Pancreas (tissue), 10 donors: ENCODE measurements at places on chromosomes 3 and 15. TPM values are rescaled to one million over a fixed set of nuclear protein-coding genes. Genes with fewer than 3 reads are reported as not detected.

CLRN1 gene
- total RNA-seq: not detected

CTXN2 gene
- total RNA-seq: not detected

ATP8B4 gene
- 5.3 TPM for total RNA-seq

TM4SF4 gene
- total RNA-seq: 48.9 TPM

SEMA3F gene
- 7.7 TPM for total RNA-seq

CA12 gene
- total RNA-seq: 24.6 TPM

SLC2A2 gene
- total RNA-seq: 3.0 TPM

FAM3D gene
- 0.32 TPM for total RNA-seq

GMNC gene
- 0.09 TPM for total RNA-seq

ST6GAL1 gene
- total RNA-seq: 5.9 TPM

ASB14 gene
- total RNA-seq: not detected

TIMP4 gene
- total RNA-seq: 4.6 TPM

ZNF385D gene
- total RNA-seq: 0.65 TPM

TRPM1 gene
- not detected for total RNA-seq

DUOXA2 gene
- not detected for total RNA-seq

BUB1B gene
- total RNA-seq: 1.8 TPM

PSTPIP1 gene
- 0.83 TPM for total RNA-seq

ADCY5 gene
- total RNA-seq: 13.4 TPM

PRSS50 gene
- 0.65 TPM for total RNA-seq

NSMCE3 gene
- total RNA-seq: 1.8 TPM

FHIT gene
- 6.8 TPM for total RNA-seq

ZNF774 gene
- total RNA-seq: 5.1 TPM

HYAL1 gene
- 7.0 TPM for total RNA-seq

BFSP2 gene
- not detected for total RNA-seq

HYKK gene
- 2.3 TPM for total RNA-seq

BNC1 gene
- not detected for total RNA-seq

ATP13A5 gene
- total RNA-seq: 0.15 TPM

PLAAT1 gene
- 0.20 TPM for total RNA-seq

NPAP1 gene
- total RNA-seq: 0.81 TPM

GRIP2 gene
- total RNA-seq: 0.24 TPM

CDV3 gene
- 91.1 TPM for total RNA-seq

ANAPC13 gene
- total RNA-seq: 26.4 TPM

CACNA2D3 gene
- total RNA-seq: not detected

KNL1 gene
- 0.04 TPM for total RNA-seq

LMOD3 gene
- 0.08 TPM for total RNA-seq
